ENCODE measurements at places on chromosomes 7 and 10.

GRCh38 chr10:109780997-109781396 lies 142.3 kb downstream of the XPNPEP1 start:
- DNase-seq: no peak

- peak; percentile 7 for DNase-seq
Observed at GRCh38 chr10:132487241-132488135, 50.1 kb upstream of the INPP5A start.

DNA sequence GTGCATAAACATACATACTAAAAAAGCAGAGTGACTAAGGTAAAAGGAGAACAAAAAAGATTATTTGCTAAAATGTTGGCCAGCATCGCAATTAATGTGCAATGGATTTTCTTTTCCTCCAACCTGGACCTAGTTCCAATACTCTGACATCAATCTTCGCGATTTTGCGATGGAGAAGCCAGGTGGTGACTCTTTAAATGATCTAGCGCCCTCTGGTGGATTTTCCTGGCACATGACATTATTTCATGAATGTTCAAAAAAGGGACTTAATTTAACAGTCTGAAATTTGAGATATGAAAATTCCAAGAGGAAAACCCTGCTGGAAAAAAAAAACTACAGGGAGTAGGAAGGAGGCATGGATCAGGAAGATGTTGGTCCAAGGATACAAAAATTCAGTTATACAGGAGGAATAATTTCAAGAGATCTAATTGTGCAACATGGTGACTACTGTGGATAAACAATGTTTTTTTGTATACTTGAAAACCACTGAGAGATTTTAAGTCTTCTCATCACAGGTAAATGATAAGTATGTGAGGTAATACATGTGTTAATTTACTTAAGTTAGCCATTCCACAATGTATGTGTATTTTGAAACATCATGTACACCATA lies 4.3 kb upstream of the KCNMA1 start:
- DNase-seq: no peak

DNA sequence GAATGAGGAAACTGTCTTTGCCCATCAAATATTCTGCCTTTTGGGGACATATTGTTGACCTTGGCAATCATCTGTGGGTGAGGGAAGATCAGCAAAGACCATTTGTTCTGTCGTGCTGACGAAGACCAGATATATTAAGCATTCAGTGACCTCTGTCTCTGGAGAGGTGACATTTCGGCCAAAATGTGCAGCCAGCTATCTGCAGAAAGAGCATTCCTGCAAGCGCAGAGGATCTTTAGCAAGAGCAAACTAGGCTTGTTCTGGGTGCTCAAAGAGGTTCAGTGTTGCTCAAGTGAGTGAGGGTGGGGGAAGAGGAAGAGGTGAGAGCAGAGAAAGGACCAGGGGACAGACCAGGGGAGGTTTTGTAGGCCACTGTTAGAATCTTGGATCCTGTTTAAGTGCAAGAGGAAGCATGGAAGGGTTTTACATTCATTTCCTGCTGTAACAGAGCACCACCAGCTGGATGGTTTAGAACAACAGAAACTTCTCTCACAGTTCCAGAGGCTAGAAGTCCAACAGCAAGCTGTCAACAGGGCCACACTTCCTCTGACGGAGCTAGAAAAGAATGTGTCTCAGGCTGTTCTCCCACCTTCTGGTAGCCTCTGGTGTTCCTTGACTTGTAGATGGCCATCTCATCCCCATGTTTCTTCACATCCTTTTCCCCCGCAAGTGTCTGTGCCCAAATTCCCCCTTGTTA lies 11.2 kb downstream of the C10orf120 start:
- DNase-seq: no peak

GRCh38 chr7:157980774-157981173 lies 606.8 kb downstream of the PTPRN2 start:
- no peak for DNase-seq

GRCh38 chr10:386771-387592 lies 251.7 kb downstream of the ZMYND11 start:
- DNase-seq: no peak

DNA sequence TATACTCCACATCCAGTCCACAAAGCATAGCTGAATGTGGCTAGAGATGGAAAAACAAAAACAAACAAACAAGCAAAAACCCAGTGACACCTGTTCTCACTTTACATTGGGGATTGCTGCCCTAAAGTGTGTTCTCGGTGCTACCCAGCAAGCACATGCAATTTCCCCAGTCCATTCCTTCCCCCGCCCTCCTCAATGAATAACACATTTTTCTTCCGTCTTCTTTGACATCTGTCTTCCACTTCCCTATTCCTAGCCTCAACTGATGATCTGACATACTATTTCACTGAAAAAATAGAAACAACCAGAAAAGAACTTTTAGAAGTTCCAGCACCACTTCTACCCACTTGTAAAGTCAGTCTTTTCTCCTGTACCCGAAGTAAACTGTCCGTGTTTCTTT lies 147.1 kb downstream of the MALRD1 start:
- DNase-seq: no peak

- DNase-seq: no peak
Observed at GRCh38 chr7:115047958-115048720, 126.2 kb downstream of the MDFIC start.

DNA sequence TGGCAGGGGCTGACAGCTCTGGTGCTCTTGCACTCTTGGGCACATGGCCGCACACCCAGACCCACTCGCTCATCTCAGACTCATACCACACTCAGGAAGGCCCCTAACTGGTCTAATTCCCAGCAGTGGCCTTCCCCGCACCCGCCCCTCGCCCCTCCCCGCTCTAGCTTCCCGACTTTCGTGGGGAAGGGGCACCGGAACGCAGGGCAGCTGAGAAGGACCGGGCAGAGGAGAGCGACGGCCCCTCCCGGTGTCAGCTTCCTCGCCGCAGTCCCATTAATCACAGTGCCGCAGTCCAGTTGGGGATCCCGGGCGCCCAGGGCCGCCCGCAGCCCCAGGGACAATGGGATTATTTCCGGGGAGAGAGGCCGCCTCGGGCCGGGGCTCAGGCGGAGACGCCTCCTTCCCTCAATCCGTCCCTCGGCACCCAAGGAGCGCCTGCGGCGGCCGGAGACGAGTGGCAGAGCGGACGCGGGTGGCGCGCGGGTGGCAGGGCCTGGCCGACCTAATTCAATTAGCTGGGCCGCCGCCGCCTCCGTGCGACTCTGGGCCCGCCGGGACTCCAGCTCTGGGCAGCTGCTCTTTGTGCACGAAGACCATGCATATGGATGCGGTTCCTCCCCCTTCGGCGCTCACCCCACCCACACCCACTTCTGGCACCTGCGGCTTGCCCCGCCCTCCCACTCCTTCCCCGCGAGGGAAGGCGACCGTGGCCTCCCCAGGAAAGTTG lies 7.8 kb upstream of the TLX1 start:
- DNase-seq: no peak

DNA sequence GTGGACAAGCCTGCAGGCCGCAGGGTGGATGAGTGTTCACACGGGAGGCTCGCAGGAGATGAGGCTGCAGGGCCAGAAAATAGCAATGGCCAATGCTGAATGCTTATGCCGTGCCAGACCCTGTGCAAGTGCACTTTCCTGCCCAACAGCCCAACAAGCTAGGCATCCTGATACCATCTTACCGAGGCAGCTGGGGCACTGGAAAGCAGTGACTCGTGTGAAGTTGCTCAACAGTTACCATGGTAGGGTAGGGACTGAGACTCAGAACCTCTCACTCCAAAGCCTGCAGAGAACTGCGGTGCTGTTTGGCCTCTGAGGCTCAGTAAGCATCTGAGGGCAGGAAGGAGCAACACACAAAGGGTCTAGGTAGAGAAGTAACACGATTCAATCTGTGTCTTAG lies 43.7 kb downstream of the JAZF1 start:
- DNase-seq: no peak

DNA sequence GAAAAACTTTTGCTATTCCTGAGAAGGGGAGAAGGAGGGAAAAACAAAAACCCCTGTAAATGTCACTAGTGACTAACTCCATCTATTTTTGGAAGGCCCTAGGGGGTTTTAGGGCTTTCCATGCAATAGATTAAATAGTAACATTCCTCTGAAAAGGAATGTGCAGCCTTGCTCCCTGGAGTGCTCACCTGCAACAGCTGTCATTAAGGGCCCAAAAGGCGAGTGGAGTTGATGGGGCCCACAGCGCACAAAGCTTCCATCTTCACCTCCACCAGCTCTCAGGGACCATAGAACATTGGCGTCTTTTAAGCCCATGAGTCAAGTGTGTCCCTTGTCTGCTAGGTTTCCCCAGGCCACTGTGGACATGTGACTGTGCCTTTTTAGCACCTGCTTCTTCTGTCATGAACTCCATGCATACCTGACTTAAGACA lies 58.0 kb upstream of the IL6 start:
- DNase-seq: no peak

- DNase-seq: no peak
Observed at GRCh38 chr10:63633677-63634487, 112.7 kb downstream of the REEP3 start.

DNA sequence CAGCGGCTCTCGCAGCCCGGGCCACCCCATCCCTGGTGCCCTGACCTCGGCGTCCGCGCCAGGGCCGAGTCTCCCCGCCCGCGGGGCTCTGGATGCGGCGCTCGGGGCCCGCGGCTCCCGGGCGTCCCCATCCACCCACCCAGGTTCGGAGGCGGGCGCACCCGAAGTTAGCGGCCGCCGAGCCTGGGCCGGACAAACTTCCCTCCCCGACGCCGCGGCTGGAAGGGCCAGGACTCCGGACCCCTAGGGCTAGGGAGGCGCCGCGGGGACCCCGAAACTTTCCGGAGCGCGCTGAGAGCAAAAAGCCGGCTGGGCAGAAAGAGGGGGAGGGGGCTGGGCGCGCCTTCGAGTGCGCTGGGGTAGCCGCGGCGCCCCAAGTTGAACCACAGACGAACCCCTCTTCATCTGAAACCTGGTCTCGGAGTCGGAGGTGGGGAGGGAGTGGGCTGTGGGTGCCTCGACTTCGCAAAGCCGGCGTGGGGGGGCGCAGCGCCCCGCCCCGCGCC lies 3.7 kb upstream of the ELFN1 start:
- DNase-seq: peak; percentile 53

DNA sequence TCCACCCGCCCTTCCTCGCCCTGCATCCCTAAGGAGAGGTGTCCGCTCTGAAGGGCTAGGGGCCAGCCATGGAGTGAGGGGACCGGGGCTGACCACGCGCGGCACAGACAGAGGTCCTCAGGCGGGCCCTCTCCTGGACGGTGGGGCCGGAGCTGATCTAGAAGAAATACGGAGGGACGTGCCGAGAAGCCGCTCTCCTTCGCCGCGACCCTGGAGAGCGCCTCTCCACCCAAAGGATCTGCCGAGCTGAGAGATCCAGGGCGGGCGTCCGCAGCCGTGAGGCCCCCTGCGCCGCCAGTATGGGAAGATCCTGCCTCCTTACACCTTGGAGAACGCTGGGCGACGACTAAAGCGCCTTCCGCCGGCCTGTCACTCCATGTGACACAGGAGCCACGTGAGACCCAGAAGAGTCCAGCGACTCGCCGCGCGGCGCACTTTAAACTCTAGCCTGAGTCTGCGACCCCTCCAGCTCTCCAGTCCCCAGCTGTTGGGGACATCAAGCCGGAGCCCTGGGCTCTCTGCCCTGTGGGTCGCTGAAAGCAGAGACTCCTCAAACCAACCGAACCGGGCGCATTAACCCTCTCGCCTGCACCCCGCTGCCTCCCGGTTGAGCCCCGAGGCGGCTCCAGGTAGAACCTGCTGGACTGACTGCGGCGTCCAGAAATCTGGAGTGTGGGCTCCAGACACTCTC lies 1.5 kb upstream of the SFMBT2 start:
- no peak for DNase-seq

GRCh38 chr10:47044741-47045140 lies 133.5 kb downstream of the PTPN20 start:
- no peak for DNase-seq

GRCh38 chr7:4931943-4932342 lies 27.0 kb downstream of the MMD2 start:
- no peak for DNase-seq

- no peak for DNase-seq
Observed at GRCh38 chr10:132094581-132095234, 29.0 kb downstream of the JAKMIP3 start.

DNA sequence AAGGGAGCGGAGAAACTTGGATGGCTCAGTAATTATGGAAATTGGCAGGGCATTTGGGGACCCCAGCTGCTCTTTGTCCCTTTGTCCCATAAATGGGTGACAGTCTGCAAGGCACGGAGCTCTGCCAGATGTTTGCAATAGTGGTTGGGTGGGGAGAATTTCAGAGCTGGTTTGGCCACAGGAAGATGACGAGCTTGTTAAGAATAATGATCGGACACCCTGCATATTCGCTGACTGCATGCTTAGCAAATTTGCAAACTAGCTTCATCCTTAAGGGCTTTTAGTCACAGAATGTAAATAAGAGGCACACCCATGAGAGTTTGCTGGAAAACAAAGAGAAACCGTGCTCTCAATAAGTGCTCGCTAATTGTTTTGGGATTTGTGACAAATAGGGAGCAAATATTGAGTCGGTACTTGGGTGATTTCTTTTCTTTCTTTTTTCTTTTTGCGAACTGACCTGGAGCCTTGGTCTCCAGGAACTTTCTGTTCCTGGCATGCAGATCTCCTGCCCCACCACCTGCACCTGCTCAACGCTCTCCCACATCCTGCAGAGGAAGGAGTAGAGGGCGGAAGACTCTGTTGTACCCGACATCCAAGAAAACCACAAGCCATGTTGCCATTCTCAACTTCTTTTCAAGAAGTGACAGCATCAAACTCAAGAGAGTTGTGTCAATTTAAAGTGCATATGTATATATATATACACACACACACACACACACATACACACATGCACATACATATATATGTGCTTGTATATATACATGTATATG lies 238.9 kb downstream of the CAMK1D start:
- DNase-seq: no peak

DNA sequence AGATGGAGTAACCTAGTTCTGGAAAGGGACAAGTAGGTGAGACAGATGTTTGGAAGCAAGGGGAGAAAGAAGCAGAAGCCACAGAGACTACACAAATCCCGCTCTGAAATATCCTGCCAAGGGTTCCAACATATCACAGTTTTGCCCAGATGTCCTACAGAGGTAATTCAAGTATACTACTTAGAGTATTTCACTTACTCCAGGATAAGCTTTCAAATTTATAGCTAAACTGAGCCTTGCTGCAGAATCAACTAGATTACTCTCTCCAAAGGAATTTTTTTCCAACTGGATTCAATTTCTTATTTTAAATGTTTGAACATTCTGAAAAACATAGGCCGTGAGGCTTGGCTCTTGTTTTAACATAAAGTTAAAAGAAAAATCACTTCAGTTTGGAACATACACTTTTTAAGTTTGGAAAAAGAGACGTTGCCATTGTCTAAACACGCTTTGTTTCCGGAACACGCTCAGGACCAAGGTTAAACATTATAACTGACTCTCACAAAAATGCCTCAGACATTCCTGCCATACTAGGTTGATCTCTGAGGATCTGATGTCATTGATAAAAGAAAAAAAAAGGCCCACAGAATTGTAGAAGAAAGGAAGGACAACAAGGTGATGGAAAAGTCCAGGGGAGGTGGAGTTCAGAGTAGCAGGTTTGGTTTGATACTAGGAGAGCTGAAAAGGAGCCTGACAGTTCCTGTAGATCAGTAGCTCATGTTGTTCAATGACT lies 74.8 kb downstream of the FAM185A start:
- DNase-seq: no peak
